ENCODE measurements at places on chromosomes 7 and 10.

GRCh38 chr10:127424594-127425264 is 124.4 kb upstream of the NPS start:
- no peak for DNase-seq

DNA sequence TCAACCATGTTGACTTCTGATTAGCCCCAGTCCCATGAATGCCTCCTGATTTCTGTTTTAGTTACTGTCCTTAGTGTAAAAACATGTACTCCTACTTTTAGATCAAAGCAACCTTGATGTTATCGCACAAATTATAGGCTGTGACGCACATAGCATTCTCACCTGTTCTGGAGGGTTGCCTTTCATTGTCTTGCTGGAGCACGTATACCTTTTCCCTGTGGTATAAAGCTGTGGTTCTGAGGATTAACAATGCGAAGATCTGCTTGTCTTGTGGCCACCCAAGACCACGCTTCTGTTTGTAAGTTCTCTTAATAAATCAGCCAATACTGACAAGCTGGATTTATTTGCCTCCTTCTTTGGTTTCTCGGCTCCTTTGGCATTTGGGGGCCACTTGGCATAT is 30.1 kb upstream of the GLCCI1 start:
- DNase-seq, result no peak

DNA sequence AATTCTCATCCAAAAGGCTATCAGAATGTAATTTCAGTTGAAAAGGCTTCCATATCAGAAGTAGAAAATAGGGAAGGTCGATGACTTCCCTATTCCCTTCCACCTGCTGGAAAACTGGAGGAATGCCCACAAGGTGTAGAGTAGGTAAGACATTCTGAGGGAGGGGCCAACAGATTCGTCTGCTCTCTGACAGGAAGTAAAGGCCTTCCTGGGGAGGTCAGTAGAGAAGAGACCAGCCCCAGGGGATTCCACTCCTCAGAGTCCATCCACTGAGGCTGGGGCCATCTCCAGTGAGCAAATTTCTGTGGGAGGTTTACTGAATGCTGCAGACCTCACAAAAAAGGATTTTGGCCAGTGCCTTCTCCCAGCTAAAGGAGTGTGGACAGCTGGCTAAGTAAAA is 19.5 kb downstream of the NPSR1 start:
- no peak for DNase-seq

- no peak for DNase-seq
Measured at GRCh38 chr10:123496996-123497660, 169.0 kb upstream of the GPR26 start.

DNA sequence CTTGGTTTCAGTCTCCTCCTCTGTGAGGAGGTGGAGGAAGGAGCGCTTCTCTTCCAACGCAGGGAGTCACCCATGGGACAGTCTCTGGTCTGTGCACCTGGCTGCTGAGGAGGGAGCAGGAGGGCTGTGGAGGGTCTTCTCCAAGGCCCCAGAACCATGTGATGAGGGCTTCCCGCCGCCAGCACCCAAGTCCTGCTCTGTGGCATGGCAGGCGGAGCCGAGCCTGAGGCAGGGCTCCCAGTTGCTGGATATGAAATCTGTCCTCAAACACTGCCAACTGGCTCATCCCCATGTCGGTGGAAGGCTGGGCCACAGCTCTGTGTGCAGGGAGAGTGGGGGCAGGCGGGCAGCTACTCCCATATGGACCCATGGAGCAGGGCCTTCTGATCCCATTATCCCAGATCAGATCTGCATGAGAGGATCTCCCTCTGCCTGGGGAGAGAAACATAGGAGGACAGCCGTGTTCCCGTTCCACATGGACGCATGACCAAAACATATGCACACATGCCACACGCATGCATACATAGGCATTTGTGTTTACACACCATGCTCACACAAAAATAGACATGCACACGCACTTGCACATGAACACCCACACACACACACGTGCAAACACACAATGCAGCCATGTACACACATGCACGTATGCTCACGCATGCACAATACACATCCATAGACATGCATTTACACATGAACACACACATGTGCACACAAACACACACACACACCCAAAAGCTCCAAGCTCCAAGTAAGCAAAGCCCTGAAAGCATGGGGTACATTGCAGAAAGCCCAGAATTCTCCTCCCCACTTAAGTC is 38.8 kb upstream of the EN2 start:
- DNase-seq, result no peak

DNA sequence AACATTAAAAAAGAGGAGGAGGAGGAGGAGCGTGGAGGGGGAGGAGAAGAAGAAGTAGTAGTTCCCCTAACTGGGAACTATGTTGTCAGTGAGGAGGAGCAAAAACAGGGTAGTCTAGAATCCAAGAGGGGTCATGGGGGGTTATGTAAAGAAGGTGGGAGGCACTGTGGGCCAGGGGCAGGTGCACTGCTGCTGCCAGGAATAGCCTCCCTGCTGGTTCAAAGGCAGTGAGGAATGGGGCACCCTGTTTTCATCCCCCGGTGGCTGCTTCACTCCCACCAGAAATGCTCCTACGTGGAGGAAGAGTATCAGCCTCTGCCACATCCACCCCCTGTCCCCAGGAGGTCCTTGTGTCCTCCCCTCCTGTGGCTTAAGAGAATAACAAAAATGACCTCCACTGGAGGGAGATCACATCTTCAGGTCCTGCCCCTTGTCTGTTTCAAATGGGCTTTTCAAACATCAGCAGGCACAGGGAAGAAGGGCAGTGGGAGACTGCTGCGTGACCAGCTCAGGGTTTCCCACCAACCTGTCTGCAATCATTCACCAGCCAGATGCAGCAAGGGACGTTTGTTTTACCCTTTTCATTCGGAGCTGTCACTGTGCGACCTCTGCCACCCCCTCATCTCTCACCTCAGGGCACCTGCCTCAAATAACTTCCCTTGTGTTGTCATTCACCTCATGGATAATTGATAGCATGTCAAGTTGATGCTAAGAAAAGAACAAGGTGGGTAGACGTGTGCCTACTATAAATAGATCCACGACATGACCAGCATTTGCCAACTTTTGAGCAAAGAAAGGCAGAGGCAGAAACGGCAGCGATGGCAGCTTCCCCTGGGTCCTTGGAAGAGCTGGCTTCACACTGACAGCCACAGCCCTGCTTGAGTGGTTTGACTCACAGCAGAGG is 92.6 kb downstream of the DGKI start:
- peak; percentile 15 for DNase-seq

DNA sequence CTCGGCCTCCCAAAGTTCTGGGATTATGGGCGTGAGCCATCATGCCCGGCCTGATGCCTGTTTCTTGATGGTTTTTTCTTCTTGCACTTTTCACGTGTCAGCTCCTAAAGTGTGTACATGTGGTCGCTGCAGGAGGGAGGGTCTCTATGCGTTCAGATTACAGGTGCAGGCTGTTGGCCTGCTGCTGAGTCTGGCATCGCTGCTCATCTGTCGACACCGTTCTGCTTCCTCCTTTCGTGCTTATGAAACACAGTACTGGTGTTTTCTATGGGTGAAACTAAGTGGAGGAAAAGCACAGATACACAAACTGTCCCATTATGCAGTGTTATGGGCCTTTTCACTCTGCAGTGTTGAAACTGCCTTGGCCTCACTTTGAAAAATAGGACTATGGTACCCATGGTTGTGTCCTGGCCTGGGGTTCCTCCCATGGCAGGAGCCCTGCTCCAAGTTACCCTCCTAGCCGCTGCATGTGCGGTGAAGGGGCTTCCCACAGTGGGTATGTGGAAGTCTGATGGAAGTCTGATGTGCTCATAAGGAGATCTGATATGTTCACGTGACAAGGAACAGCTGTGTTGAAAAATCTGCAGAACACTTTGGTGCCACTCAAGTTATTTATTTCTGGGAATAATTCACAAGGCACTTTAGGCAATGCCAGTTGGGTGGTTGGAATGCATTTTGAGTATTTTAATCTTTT is 23.5 kb downstream of the OGDH start:
- DNase-seq, result no peak

GRCh38 chr10:128541926-128542475 is 415.8 kb upstream of the MKI67 start:
- no peak for DNase-seq

GRCh38 chr7:106883456-106884026 is 18.5 kb downstream of the PIK3CG start:
- DNase-seq, result no peak

DNA sequence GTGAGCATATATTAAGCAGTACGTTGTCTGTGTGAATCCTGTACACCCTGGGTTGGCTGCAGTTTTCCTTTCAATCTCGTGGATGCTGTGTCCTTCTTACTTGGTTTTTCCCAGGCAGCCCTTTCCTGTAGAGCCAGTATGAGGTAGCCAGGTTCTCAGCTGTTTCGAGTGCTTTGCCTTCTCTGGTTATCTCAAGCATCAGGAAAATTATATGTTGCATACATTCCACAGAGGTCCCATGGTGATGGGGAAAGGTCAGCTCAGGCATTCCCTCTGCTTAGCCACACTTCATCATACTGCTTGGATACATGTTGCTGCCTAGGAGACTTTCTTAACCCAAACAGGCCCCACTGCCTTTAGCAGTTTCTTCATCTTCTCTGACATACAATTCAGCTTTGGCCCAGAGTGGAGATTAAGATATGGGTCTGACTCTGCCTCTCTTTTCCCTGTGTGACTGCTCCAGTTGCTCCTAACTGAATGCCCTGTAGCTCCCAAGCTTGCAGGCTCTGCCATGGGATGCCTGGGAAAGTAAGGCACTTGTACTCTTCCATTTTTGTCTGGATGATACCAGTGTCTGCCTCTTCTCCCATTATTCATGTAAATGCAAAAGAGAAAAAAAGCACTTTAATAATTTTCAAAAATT is 11.3 kb downstream of the GNAI1 start:
- no peak for DNase-seq

DNA sequence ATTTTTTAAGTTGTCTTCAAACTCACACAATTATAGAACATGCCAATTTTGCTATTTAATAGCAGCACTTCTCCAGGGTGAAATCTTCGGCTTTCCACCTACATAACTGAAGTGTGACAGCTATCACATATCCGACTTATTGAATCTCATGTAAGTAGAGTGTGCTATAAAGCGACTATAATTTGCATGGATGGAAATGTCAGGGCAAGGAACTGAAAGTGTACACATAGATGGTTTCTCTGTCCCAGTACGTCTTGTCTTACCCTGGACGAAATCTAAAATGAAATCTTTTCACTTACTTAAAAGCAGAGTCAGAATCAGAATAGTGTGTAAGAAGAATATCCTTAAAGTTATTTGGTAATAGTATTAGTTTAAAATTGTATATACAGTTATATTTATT is 132.3 kb downstream of the THSD7A start:
- no peak for DNase-seq

- no peak for DNase-seq
Measured at GRCh38 chr7:126605056-126605455, 647.7 kb downstream of the GRM8 start.

DNA sequence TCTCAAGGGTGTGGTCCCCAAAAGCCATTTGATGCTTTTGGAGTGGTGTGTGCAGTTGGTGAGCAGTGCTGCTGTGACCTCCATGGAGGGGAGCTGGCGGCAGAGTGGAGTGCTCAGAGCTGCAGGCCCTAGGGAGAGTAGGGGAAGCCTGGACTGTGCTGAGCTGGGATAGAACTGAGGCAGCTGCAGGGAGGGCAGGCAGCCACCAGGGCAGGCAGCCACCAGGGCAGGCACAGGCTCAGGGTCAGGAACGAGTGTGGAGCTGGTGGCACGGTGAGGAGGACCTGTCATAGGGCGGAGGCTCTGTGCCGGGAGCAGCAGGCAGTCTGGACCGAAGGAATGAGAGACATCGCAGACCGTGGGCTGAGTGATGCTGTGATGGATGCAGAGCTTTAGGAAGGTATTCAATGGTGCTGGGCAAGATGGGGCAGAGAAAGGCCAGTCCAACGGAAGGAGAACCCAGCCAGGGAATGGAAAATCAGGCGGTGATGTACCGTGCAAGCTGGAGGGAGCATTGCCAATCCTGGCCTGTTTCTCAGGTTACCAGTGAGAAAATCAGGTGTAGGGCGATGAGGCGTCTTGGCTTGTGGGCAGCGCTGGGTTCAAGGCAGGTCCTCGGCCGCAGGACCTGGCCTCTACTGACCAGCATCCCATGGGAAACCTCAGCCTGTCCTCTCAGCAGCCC is 152.6 kb downstream of the CAMK1D start:
- DNase-seq, result no peak

DNA sequence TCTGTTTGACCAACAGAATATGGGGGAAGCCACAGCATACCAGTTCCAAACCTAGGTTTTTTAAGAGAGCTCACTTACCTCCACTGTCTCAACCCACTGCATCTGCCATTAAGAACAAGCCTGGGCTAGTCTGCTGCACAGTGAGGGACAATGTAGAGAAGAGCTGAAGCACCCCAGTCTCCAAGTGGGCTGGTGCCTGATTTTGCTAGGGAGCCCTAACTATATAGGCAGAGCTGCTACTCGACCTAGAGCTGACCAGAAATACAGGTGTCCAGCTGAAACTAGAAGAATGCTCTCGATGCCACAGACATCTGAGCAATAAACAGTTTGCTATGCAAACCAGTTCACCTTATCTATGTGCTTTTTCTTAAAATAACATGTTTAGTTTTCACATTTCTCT is 106.9 kb upstream of the BET1 start:
- DNase-seq, result no peak

DNA sequence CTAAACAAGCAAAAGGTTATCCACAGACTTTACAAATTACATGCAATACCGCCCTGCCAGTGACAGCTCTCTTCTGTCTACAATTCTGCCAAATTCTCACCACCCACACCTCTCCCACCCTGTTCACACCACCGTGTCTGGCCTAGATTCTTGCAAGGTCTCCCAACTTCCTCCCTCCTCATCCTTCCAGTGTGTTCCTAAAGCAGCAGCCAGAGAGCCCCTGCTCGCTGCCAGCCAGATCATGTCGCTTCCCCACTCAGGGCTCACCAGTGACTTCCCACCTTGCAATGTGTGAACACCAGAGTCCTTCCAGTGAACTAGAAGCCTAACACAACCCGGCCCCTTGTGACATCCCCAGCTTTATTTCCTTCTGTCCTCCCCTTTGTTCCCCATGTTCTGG is 121.6 kb downstream of the HECW1 start:
- no peak for DNase-seq

DNA sequence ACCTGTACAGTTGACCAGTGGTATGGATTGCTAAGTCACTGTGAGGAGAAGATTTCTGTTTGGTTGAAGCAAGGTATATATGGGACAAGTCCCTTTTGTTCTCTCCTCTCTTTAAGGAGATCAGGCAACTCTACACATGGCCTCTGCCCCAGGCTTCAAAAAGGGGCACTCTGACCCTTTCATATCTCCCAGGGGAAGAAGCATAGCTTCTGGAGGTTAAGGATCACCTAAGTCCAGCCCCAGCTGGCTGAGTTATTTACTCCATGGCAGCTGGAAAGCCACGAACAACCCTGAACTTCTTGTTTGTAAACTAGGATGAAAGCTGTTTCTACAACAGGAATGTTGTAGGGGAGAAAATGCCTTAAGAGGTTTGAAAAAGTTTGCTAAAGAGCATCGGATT is 129.2 kb upstream of the FEZF1 start:
- no peak for DNase-seq

GRCh38 chr7:16479591-16479990 is 14.1 kb upstream of the SOSTDC1 start:
- DNase-seq, result no peak

DNA sequence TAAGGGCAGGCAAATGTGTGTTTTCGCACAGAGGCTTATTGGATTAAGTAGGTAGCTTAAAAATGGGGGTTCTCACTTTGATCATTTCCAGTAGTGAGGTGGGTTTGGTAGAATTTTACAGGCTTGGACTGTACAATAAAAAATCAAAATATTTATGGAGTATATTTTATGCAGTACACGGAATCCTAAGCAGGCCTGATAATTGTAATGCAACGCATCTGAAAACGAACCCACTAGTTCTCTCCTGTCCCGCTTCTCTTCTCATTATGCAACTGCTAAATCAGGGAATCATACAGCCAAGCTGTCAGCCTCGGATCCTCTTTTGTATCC is 377 bp upstream of the POLR1F start:
- DNase-seq, result no peak

GRCh38 chr7:114874170-114874569 is 47.7 kb upstream of the MDFIC start:
- no peak for DNase-seq

All from nucleus accumbens (tissue), 56 donors.